ENCODE measurements at places on chromosomes 2 and 18.

- DNase-seq = no peak
Measured at GRCh38 chr2:53210538-53210937, 557.1 kb upstream of the CHAC2 start.

DNA sequence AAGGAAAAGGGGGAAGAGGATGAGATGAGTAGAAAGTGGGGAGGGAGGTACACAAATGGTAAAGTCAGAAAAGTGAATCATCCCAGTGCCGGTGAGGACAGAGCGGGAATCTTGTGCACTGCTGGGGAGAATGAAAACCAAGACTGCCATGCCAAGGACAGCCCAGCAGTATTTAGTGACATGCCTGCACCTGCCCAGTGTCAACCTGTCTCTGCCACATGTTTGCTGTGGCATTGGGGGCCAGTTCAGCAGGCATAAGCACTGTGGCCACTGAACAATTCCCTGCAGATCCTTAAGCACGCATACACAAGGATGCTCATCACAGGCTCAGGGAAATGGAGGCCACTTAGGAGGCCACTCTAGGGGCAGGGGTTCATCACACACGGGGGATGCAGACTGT lies 5.2 kb upstream of the KCNK3 start:
- no peak for DNase-seq

- DNase-seq = no peak
Measured at GRCh38 chr2:80078290-80079036, 226.1 kb downstream of the LRRTM1 start.

- no peak for DNase-seq
Measured at GRCh38 chr2:88832311-88832991, 141.0 kb downstream of the RPIA start.

- DNase-seq = no peak
Measured at GRCh38 chr2:185245216-185245615, 493.4 kb upstream of the FSIP2 start.

DNA sequence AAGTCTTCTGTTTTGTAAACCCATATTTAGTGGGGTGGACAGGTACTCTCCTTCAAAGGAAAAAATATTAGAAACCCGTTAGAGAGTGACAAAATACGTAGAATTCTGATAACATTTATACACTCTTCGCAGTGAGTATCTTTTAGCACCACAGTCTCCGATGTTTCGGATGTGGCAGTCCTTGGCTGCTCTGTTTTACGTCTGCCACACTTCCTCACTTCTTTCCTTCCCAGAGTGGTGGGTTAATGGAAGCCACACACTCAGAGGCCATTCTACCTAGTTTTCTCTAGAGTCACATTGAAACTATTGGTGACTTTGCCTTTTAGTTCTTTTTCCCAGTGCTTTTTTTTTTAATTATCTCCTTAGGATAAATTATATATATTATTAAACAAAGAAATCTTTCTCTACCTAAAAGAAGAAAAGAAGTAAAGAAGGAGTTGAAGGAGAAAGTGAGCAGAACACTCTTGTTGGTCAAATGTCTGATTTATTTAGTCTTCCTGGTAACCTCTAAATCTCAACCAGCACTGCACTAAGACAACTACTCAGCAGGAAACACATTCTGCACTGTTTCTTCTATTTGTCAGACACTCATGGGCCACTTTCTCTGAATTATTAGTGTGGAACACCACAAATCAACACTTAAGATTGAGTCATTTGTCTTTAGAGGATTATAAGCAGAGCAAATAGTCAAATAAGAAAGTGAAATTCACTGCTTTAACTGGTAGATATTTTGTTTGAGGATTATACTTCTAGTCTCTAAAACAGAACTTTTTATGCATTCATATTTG lies 451.3 kb upstream of the TMEFF2 start:
- no peak for DNase-seq

DNA sequence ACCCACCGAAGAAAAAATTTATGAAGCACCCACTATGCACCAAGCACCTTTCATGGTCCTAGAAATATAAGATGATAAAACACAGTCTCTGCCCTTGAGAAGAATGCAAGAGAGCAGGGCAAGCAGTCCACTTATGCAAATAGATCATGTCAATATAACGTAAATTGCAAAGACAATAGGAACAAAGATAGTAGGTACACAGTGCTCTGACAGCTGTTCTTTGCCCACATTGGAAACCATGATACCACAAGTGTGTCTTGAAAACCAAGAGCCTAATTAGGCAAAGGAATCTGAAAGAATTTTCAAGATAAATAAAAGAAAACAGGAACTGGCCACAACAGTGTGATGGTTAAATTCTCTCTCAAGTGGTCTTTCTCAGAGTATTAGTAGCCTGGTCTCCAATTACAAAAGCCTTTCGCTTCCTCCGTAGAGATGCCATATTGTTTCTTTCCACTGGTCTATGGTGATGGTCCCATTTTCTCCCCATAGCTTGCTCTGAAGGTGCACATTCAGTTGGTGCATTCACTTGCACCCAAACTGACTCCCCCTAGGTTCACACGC lies 108.5 kb downstream of the VWC2L start:
- DNase-seq = no peak

DNA sequence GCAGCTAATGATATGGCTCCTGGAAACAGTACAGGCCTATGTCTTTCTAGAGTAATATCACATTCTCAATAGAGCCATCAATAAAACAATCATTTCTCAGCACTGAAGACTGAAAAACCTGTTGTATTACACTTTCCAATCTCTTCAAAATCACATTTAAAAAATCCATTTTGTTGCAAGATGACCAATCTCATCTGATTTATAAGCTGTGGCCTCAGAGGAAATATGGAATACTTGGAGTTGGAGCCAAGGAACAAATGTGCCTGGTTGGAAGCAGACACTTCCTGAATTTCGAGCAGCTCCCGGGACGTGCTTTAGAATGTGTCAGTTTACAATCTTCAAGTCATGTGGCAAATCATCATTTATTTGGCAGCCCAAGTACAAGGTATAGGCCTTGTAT lies 114.5 kb downstream of the ADCYAP1 start:
- no peak for DNase-seq
